Activated CD8-positive, alpha-beta memory T cell treated with anti-CD3 and anti-CD28 coated beads for 1 hour (primary cell): ENCODE measurements at places on chromosomes 5 and 9.

DNA sequence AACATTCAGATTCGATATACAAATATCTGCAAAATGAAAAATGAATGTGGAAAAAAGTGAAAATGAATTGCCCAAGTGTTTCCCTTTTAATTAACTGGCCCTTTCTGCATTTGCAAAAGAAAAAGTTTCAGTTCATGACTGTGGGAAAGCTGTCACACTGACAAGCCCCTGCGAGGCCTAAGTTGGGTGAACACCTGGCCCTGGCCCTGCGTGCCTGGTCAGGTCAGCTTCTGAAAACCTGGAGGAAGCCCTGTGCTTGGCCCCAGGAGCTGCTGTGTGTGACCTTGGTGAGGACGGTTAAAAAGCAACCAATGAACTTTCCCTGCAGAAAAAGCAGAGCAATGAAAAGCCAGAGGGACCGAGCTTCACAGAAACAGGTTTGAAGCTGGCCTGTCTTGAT lies 41.0 kb upstream of the SHC3 start:
- DNase-seq, result no peak

- no peak for DNase-seq
These were observed 104.3 kb downstream of the PIK3R1 start for GRCh38 chr5:68319706-68320412.

GRCh38 chr5:170552621-170553115 lies 48.8 kb downstream of the KCNIP1 start:
- DNase-seq, result no peak

DNA sequence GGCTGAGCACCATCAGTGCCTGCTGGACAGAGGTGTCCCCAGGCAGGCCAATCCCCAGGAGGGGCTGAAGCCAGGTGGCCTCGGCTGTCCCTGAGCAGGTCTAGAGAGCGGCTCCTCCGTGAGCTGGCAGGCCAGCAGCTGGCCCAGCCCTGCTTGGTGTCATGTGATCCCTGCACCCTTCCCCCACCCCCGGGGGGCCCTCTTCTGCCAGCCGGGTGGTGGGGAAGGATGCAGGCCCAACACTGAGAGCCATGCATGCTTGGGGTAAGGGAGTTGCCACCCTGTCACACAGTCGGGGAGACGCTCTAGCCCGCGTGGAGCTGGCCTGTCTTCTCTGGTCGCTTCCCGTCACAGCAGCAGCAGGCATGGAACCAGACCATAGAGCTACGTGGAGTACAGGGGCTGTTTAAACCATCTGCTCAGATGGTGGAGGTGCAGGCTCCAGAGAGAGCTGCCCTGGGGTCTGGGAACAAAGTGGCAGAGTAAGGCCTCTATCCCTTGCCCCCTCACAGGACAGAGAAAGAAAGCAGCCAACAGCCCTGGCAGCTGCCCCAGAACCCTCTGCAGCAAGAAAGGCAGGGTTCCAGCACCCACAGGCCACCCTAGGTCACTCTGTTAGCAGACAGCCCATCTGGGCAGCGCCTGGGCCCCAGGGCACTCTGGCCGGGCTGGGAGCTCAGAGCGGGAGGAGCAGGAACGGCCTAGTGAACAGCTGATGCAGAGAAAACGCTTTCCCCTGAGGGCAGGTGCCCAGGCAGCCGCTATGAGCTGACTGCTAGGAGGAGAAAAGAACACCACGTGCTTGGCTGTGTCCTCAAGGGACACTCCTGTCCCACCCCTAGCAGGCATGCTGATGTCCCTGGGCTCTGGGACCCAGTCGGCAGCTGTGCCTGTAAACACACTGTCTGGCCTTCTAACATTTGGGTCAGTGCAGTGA lies 6.8 kb downstream of the RALGDS start:
- no peak for DNase-seq

DNA sequence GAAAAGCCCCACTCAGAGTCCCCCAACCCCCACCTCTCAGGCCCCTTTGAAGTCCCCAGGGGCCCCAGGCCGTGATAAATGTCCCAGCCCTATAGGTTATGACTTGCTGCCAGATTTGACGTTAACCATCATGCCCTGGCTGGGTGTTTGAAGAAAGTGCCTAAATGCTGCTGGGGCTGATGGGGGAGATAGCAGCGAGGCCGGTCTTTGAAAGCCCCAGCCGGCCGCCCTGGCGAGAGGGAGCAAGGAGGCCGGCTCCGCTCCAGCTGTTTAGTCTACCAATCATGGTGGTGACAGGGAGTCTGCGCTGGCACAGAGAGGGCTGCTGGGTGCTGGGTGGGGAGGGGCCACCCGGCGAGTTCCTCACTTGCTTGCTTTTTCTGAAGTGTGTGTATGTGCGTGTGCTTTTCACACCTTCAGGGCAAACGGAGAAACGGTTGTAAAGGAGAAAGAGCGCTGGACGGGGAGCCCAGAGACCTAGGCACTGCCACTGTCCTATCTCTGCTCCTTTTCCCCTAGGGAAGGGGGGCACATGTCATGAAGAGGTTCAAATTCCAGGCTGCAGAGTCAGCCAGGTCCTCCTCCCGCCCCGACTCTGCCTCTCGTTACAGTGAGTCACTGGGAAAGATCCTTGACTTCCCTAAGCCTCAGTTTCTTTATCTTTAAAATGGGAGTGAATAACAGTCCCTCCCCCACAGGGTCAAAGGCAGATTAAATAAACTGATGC lies 126.1 kb upstream of the HAND1 start:
- DNase-seq, result no peak

DNA sequence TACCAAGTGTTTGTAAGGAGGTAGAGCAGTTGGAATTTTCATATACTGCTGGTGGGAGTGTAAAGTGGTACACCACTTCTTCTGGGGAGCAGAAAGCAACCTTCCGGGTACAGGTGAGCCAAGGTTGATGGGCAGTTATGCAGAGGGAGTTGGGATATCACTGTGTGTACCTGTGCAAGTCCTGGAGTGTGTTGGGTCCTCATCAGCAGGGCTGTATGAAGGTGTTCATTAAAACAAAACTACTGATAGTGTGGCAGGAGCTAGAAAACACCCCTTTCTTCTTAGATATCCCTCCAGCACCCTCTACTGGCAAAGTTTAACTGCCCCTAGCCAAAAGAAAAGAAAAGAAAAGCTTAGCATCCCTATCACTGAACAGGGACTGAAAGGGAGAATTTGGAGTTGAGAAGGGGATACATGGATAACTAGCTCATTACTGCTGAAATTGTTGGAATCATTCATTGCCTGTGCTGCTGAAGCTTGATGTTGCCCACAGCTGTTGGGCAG lies 10.7 kb downstream of the MARCHF6 start:
- DNase-seq, result no peak

DNA sequence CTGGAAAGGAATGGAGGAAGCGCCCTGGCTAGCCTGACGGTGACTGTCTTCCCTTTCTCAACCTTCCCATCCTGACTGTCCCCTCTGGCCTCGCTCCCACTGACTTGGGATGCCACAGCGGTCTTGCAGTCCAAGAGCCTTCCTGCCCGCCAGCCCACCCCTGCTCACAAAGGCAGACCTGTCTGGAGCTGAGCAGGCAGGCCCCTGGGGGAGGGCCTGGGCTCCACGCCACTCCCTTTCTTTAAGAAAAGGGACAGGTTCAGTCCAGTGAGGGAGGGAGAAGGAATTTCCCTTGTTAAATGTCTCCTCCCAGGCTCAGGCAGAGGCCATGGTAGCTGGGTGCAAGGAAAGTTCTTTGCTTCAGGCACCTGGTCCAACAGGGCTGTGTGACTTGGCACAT lies 18.1 kb downstream of the FGF1 start:
- no peak for DNase-seq

GRCh38 chr5:158925314-158925713 lies 174.4 kb downstream of the EBF1 start:
- no peak for DNase-seq

- DNase-seq, result no peak
These were observed 48.4 kb downstream of the ACTBL2 start for GRCh38 chr5:57434227-57434640.

GRCh38 chr5:53381-54174 lies 38.4 kb upstream of the PLEKHG4B start:
- DNase-seq, result no peak

GRCh38 chr5:172887692-172888091 lies 53.6 kb downstream of the ERGIC1 start:
- no peak for DNase-seq

- DNase-seq, result no peak
These were observed 737 bp downstream of the RNF180 start for GRCh38 chr5:64166201-64166959.

- DNase-seq, result no peak
These were observed 144.2 kb upstream of the COL5A1 start for GRCh38 chr9:134497283-134497860.

DNA sequence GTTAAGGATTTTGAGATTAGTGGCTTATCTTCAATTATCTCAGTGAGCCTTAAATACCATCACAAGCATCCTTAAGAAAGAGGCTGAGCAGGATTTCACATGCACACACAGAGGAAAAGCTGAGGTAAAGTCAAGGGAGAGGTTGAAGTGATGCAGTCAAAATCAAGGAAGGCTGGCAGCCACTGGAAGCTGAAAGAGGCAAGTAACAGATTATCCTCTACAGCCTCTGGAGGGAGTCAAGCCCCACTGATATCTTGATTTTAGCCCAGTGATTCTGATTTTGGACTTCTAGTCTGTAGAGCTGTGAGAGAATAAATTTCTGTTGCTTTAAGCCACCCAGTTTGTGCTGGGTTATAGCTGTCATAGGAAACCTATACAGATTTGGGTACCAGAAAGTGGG lies 80.1 kb downstream of the ANKRD31 start:
- no peak for DNase-seq

GRCh38 chr5:94793113-94793815 lies 174.8 kb downstream of the SLF1 start:
- DNase-seq, result no peak

GRCh38 chr5:7016999-7017747 lies 303.9 kb downstream of the TENT4A start:
- DNase-seq, result no peak

DNA sequence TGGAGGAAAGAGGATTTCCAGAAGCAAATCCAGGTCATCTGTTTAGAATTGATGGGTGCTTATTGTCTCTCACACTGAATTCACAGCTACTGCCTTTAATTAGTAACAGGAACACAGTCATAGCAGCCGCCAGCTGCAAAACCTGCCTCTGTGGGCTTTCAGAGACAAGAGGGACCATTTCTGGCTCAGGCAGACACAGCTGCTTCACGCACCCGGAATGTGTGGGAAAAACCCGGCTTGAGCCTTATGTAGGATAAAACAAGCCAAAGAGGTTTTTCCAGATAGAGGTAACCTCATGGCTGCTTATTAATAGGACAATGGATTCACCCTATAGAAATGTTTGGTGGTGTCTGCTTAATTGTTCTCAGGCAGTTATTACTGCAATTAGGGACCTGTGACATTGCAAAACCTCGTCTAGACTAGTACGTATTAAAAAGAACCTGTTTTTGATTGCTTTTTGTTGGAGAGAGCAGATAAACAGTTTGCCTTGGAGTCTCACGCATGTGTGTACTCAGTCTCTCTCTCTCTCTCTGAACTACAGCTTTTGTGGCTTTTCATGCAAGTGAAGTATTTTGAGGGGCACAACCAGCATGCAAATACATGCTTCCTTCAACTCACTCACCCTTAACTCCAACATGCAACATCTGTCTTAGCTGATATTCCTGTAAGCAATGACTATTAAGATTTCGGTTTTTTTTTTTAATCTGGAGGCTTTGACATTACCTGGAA lies 302.7 kb downstream of the PLK2 start:
- DNase-seq, result no peak

- DNase-seq, result no peak
These were observed 322 bp upstream of the SH3GL2 start for GRCh38 chr9:17578577-17578910.

DNA sequence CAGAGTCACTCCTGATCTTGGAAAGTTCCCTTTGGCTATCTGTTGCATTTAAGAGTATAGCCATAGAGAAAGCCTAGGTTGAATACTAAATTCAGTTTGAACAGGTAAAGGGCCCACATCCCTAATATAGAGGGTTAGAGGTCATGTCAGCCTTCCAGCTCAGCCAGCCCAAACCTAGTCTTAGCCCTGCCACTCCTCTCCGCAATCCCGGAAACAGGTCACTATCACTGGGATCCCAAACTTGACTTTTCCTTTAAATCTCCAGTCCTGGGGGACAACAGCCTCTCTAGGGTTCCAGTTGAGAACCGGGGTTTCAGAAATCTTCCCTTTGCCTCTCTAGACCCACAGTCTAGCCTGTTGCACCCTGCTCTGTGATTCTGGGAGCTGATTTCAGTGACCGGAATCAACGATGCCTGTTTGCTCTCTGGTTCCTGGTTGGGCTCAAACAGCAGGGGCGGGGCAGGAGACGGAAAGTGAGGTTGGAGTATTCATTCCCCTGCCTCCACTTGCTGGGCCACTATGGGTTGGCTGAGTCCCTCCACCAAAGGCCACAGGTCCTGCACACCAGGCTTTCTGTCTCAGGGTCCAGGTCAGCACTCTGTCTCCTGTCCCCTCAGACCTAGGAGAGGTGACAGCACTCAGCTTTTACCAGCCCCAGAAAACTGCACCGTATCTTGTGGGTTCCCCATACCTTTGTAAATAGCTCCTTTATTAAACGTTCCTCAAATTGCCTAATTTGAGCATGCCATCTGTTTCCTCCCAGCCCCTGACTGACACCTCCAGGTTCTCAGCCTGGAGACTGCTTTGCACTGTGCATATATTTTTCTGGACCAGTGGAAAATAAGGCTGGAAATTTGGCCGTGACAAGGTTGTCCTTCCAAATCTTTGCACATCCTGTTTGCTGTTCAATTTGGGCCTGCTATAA lies 23.8 kb upstream of the CPEB4 start:
- no peak for DNase-seq

- DNase-seq, result no peak
These were observed 369.9 kb upstream of the PTGER4 start for GRCh38 chr5:40309851-40310250.

DNA sequence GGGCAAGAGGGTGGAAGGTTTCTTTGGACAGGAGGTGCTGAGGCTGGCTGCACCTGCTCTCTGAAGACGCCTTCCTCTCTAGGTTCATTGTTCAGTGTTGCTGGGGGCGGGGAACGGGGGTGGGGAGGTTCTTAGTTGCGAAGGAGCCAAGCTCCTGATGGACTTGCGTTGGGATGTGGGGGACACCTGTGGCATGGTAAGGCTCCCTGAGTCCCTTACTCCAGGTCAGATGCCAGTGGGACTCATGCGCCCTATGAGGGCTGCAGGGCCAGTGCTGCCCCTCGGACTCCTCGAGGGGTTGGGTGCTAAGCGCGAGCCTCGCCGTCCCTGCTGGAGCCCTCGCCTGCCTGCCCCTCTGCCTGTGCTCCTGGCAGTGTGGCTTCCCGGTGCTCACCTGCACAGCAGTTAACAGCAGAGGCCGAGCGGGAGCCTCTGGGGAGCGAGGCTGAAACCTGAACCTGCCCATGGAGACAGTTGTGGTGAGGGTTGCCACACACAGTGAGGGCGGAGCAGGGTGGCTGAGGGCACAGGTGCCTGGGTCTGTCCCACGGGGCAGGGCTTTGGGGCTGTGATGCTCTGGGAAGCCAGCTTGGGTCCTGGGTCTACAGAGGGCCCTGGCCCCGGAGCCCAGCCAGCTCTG lies 5.5 kb downstream of the RNU6ATAC start:
- no peak for DNase-seq

DNA sequence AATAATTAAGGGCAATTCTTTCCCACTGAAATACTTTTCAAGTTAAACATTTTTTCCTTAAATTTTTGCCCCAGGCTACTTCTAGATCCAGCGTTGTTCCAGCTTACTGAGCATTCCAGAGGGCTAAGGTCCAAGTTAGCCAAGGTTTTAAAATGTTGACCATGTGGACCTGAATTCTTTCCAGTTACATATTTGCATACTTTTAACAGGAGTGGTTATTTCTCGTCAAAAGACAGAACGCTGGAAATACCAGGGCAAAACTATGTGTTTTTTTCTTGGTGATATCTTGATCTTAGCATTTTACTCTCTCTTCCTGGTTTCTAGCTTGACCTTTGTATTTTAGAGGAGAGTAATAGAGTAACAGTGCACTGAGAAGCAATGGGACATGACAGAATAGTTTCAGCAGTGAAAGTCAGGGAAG lies 32.8 kb downstream of the TMC1 start:
- DNase-seq, result no peak
